ENCODE measurements at places on chromosomes 4 and X.

- no peak for DNase-seq
Observed at GRCh38 chrX:48960291-48960690, 2.9 kb upstream of the OTUD5 start.

DNA sequence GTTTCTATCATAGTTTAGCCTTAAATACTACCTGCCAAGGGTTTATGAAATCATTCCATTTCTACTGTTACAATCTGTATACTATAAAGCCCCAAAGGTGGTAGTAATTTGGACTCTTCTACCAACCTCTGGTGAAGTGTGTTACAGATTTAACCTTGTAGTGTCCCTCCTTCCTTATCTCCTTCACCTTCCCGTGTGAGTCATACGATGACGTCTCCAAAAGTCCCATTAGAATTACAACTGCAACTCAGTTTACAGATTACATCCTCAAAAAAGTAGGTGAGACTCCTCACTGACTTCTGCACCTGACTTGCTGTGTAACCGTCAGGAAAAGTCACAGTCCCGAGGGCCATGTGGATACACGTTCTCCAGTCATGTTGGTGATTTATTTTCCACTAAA lies 219.0 kb downstream of the DCTD start:
- DNase-seq: no peak

DNA sequence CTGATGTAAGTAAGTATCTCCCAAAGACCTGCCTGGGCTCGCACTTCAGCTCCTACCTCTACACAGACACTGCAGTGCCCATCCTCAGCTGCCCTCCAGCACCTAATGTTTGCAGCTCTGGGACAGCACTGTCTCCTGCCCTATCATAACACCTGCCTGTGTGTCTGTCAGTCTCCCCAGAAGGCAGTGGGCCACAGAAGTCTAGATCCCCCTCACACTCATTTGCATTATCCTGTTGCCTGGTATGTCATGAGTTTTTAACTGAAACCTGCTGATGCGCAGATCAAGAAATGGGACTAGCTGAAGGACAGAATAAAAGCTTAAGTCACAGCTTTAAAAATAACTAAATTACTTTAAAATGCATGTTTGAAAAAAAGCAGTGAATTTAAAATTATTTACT lies 43.0 kb downstream of the LRP2BP start:
- no peak for DNase-seq

DNA sequence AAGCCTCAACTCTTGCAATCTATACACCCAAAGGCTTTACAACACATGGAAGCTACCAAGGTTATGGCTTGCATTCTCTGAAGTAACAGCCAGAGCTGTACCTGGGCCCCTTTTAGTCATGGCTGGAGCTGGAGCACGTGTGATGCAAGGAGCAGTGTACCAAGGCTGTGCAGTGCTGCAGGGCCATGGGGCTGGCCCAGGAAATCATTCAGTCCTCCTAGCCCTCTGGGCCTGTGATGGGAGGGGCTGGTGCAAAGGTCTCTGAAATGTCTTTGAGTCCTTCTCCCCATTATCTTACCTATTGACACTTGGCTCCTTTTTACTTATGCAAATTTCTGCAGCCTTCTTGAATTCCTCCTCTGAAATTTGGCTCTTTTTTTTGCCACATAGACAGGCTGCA lies 500.1 kb upstream of the FAM47C start:
- no peak for DNase-seq

DNA sequence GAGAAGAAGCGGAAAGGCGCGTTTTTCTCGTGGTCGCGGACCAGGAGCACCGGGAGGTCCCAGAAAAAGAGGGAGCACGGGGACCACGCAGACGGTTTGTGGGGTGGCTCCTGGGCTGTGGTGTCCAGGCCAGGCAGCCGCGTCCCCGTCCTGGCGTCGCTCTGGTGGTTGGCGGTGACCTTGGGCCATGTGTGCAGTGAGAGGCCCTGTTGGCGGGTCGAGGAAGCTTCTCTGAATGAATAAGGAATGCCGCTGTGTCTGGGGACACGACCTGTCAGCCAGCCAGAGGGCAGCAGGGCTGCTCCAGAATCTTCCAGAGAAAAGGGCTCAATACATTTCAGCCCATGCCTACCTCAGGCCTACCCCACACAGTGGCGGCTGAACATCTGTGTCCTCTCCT lies 24.3 kb upstream of the HGFAC start:
- no peak for DNase-seq

- no peak for DNase-seq
Observed at GRCh38 chr4:104501290-104501689, 6.6 kb upstream of the CXXC4 start.

- no peak for DNase-seq
Observed at GRCh38 chr4:120263618-120264017, 197.0 kb upstream of the MAD2L1 start.

DNA sequence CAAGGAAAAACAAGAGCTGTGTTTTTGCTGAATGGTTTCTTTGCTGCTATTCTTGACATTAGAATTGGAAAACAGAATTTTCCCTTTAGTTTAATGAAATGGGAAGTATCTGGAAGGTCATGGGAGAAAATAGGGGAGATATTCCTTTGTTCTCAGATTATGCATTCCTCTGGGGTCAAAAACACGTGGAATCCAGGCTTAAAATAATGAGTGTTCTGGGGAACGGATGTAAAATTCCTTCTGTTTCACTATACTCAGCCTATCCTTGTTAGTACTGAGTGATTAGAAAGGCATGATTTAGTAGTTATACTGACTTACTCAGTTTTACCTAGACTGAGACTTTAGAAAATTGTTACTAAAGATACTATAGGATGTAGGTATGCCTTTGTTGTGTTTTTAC lies 107.3 kb downstream of the ARHGAP10 start:
- DNase-seq: no peak

- no peak for DNase-seq
Observed at GRCh38 chr4:122293374-122294365, 85.1 kb upstream of the ADAD1 start.

DNA sequence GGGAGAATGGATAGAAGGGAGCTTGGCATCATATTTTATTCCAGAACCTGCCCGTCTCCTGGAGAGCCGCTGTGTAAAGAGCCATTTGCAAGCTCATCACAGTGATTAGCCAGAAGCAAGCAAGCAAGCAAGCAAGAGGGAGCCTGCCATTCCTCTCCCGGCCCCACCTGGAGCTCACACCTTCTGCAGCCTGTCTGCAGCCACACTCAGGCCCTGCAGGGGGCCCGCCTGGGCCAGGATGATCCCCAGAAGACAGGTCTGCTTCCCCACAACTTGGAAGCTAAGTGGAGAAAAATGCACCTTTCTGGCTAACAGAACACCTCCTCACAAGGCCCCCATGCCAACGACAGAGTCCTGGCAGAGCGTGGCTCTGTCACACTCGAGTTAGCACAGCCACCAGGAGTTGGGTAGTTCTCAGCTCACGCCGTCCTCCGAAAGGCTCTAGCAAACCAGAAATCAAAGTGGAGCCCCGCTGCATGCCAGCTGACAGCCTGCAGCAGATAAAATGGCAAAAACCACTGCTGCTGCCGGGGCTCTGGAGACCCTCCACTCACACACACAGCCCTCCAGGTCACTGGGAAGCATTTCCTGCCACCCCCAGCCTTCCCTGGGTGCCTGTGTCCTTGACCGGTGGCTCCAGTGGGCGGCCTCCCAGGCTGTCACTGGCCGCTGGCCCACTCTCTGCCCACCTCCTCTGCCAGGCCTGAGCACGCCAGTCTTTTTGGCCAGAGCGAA lies 54.9 kb downstream of the DCTD start:
- DNase-seq: no peak
